ENCODE measurements at places on chromosomes 1 and 21.

- no peak for DNase-seq
Measured at GRCh38 chr1:85125891-85126290, 74.9 kb downstream of the SYDE2 start.

DNA sequence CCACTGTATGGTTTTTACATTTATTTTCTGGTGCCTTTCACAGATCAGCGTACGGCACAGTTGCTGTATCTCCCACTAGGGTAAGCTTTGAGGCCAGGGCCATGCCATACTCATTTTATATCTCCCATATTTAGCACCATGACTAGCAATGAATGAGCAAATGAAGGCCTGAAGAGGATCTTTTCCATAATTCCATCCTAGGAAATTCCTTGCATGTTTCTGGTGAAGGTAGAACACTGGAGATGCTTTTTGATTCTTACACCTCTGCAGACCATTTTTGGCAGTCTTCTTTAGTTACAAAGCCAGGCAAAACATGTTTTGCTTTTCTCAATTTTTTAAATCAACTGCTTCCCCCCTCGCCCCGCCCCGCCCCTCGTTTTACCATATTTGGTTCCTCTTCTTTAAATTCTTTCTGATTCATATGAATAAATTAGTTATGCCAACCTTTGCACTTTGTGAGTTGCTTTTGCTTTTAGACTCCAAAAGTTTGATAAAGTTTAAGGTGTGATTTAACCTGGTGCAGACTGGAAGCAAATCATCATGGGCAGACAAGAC, 78.9 kb upstream of the AK4 start:
- DNase-seq = no peak

- no peak for DNase-seq
Measured at GRCh38 chr1:229271448-229272159, 693 bp downstream of the RAB4A start.

- no peak for DNase-seq
Measured at GRCh38 chr1:163104385-163105099, 35.4 kb downstream of the RGS4 start.

DNA sequence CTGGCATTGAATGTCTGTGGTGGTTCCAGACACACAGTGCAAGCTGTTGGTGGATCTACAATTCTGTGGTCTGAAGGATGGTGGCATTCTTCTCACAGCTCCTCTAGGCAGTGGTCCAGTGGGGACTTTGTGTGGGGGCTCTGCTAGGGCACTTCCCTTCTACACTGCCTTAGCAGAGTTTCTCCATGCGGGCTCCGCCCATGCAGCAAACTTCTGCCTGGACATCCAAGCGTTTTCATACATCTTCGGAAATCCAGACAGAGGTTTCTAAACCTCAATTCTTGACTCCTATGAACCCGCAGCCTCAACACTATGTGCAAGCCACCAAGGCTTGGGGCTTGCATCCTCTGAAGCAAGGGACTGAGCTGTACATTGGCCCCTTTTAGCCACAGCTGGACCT, 43.0 kb downstream of the RGS18 start:
- DNase-seq = no peak

DNA sequence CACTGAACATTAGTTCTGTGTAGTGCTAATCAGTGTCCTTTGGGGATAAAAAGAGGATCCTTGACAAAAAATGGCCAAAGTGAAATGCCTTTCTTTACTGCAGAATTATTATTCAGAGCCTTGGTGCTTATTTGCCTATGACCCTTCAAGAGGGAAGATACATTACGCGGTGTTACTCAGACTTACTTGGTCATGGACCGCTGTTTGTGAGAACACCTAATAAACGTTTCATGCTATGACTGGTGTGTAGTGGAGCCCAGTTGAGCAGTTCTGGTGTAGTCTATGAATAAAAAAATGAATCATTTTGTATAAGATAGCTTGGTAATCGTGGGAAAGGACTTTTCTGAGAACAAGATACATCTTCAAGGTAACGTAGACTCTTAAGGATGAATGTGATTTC, 8.3 kb downstream of the NFYC start:
- DNase-seq = no peak

DNA sequence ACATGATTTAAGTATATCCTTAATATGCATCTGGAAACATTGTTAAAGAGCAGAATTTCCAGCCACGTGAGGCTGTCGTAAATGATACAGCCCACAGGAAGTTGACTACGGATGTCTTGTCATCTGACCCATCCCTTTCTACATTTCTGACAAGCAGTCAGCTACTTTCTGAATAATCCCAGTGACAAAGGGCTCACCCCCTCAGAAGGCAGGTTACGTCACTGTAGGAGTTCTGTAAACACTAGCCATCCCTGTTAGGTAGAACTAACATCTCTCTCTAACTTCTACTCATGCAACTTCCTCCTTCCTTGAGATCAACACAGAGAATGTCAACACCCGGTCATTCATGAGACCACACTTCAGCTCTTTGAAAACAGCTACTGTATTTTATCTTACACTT, 259.2 kb downstream of the GREM2 start:
- DNase-seq = no peak

- DNase-seq = no peak
Measured at GRCh38 chr21:46079352-46080170, 18.4 kb upstream of the COL6A2 start.

GRCh38 chr1:175499595-175500382, 243.6 kb downstream of the TNR start:
- DNase-seq = no peak
